Cerebellum (tissue), 4 donors: ENCODE measurements at places on chromosomes 2 and 18.

DNA sequence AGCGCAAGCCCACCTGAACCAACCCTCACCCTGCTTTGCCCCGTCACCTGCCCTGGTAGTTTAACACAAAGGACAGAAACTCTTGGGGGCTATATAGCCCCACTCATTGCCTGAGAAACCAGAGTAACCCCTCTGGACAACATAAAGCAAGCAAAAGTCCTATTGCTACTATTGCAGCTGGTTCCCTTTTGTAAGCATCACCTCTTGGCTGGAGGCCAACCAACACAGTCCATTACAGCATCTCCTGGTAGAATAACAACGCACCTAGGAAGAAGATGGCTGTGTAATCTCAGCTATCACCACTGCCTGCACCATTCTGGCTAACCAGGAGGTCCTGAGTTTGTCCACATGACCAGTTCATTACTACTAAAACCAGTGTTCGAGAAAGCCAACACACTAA, 36.4 kb downstream of the FLACC1 start:
- no peak for DNase-seq

- DNase-seq = no peak
Observed at GRCh38 chr2:225296951-225297350, 102.6 kb upstream of the NYAP2 start.

DNA sequence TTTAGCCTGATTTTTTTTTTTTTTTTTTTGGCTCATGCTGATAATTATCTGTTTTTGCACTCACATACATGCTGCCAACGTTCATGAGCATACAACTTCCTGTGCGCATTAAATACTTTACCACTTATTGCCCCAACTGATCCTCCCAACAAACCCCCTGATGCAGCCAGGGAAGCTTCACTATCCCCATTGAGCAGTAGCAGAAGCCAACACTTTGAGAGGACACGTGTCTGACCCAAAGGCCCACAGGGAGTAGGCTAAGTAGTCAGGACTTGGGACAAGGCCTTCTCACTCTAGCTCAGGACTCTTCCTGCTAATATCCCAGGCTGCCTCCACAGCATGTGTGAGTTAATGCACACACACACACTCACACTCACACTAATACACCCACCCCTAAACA, 36.2 kb upstream of the MAT2A start:
- DNase-seq = no peak

GRCh38 chr18:62030091-62030985, 137.5 kb upstream of the RNF152 start:
- DNase-seq = no peak

- DNase-seq = no peak
Observed at GRCh38 chr2:38702413-38702812, 36.5 kb downstream of the GALM start.

DNA sequence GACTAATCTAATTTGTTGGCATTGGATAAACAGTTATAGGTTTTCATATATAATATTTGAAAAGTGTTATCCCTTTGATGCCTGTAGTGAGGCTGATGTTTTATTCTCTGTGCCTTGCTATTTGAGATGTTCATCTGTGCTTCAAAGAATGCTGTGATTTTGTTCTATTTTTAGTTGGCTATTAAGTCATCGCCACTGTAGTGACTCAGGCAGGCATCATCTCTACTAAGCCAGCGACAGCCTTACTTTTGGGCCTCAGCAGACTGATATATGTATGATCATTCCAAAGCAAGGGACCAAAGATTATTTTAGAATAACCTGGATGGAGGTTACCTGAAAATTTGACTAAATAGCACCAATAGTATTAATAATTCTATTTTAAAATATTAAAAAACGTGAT, 1674.5 kb upstream of the NXPH2 start:
- DNase-seq = peak; percentile 4

DNA sequence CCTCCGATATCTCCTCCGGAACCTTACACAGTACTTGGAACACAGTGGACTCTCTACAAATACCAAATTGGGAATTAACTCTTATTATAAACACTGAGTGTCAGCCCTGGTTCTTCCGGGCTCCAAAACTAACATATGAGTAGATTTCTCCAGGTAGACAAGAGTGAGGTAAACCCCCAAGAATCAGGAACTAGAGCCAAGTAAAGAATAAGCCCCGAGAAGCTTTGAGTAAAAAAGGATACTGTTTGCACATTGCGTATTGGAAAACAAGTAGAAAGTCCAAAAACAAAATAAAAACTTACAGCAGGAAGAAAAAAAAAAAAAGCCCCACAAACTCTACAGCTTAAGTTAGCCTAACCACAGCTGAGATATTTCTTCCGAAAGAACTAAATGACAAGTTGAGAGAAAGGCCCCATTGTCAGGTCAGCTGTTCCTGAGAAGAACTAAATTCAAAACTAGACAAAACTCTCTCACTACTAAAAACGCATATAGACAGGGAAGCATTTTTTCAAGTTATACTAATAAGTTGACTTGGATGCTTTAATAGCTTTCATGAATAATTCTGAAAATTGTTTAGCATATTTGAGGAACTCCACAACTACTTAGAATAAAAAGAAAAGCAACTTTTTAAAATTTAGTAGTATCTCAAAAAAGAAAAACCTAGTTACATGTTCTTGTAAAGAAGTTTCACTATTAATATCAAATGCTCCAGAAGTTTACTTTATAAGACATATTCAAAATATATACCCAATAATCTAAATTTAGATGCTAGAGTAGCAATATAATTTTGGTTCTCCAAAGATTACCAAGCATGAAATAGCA, 4.3 kb upstream of the HAAO start:
- DNase-seq = no peak

- no peak for DNase-seq
Observed at GRCh38 chr18:22604986-22605421, 187.3 kb upstream of the CTAGE1 start.

DNA sequence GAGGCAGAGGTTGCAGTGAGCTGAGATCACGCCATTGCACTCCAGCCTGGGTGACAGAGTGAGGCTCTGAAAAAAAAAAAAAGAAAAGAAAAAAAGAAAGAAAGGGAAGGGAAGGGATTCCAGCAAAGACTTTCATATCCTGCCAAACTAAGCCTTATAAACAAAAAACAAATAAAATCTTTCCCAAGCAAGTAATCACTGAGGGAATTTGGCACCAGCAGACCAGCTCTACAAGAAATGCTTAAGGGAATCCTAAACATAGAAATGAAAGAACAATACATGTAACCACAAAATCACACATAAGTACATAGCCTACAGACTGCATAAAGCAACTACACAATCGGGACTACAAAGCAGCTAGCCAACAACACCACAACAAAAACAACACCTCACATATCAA, 79.1 kb downstream of the TRABD2A start:
- no peak for DNase-seq

- DNase-seq = no peak
Observed at GRCh38 chr2:11535899-11536344, 2.1 kb downstream of the GREB1 start.

DNA sequence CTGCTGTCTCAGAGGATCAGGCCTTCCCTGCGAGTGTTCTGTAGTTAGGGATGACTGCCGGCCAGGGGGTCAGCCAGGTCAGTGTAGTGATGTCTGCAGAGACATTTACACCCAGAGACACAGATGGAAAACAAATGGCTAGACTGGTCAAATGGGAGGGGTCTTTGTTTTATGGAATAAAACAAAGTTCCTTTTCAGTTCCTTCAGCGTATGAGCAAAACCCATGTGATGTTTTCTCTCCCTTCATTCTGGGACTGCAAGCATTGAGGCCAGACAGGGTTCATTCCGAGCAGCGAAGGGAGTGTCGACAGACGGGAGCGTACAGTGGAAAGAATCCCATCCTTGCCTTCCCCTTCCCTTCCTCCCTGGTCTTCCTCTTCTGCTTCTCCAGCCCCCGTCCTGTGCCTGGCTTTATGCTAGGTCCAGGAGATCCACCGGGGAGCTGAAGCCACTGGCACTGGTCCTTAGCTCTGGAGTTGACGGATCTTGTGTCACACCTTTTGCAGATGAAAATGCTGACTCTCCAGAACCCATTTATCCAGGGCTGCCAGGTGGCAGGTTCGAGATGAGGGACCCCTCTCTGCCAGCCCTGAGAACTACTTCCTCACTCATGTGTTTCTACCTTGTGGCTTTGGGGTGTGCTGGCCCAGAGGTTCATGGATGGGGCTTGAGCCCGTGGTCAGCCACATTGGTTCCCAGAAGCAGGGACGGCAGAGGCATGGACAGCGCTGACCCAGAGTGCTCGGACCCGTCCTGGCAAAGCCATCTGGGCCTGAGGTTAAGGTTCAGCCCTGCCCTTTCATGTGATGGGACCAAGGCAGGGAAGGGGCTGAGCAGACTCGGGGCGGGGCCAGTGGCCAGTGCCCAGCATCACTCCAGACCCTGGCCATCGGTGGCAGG, 24.2 kb downstream of the ITGB1BP1 start:
- no peak for DNase-seq

GRCh38 chr18:60050821-60051220, 151.0 kb downstream of the PMAIP1 start:
- no peak for DNase-seq

GRCh38 chr2:215503381-215503780, 67.5 kb upstream of the FN1 start:
- DNase-seq = no peak

GRCh38 chr2:174731546-174731945, 32.7 kb downstream of the CHRNA1 start:
- no peak for DNase-seq

DNA sequence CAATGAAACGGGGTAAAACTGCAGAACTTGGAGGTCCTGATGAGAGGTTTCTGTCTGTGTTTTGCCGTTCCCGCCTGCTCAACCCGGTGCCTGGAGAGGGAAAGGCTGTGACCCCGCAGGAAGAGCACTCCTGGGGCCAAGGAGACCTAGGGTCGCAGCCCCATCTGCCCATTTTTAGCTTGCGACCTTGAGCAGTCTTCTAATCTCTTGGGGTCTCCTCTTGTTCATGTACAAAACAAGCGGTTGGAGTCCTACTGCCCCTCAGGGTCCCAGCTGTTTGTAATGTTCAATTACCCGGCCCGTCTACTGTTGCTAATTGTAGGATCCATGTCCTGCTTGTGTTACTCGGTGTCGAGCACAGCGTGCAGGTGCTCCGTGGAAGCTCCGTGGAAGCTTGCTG, 104.5 kb downstream of the PTGR3 start:
- no peak for DNase-seq

DNA sequence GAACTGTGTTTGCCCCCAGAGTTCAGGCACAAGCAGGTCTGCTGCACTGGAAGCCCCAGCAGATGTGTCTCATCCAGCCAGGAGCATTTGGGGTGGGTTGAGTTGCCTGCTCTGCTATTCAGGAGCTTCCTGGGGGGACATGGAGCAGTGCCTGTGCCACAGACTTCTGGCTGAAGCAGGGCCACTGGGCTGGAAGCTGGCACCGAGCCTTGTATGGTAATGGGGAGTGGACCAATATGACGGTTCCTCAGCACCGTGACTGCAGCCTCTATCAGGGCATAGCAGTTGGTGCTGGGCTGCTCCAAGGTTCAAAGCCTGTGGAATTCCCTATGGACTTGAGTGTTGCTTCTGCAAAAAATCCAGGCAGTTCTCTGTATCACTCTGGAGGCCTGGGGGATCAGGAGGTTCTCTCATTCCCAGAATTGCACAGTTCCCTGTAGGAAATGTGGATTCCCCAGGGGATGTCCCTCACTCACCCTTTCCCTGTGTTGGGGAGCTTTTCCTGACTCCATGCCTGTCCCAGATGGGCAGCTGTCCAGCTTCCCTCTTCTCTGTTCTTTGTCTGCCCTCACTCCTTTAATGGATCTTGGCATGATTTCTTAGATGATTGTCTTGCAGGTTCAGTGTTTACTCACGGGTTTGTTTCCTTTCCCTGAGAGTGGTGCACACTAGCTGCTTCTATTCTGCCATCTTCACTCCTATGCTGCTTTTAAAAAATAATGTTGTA, 37.2 kb upstream of the THSD7B start:
- no peak for DNase-seq

DNA sequence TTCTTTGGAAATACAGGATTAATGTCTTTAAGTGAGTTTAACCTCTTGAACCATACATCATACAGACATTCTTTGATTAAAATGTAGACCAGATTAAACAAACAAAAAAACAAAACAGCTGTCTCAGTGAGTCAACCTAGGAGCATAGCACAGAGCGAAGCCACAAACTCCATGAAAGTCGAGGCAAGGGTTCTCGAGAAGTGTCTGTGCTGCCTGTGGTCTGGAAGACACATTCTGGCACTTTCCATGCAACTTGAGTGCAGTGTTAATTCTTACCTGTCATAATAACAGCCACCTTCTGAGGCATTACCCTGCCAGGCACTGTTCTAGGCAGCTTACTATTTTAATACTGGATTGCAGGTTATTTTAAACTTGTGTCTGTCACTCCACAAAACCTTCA, 435.5 kb upstream of the MMADHC start:
- DNase-seq = no peak

GRCh38 chr2:36511858-36512603, 85.9 kb downstream of the FEZ2 start:
- no peak for DNase-seq

- no peak for DNase-seq
Observed at GRCh38 chr18:54616220-54616848, 25.3 kb downstream of the DYNAP start.

DNA sequence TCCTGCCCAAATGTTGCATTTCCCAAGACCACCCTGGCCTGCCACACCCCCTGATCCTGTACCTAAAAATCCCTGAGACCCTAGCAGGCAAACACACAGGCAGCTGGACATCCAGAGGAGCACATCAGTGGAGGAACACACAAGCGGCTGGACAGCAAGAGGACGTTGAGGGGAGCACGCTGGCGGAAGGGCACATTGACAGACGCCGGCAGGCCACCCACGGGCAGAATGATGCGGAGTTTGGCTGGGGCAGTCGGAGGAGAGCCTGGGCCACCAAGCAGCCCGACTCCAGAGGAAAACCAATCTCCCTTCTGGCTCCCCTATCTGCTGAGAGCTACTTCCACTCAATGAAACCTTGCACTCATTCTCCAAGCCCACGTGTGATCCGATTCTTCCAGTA, 47.7 kb downstream of the EMX1 start:
- DNase-seq = no peak

DNA sequence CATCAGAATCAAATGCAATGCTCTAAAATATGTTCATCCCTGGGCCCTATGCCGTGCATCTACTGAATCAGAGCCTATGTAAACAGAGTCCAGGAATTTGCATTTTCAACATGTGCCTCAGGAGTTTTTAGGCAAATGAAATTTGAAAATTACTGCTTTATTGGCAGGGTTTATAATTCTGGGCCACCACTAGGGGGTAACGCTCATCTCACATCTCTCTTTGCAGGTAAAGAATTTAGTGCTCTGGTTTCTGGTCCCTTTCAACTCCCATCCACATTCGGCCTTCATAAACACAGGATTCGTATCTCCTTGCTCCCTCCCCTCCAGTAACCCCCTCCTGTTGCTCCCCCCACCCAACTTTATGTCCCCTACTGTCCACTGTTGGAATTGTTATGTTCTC, 49.3 kb downstream of the LYPD6B start:
- no peak for DNase-seq

GRCh38 chr2:3435445-3435844, 56.0 kb downstream of the TRAPPC12 start:
- DNase-seq = no peak

GRCh38 chr18:40375837-40376236, 1579.2 kb upstream of the PIK3C3 start:
- no peak for DNase-seq

GRCh38 chr2:150608341-150608740, 120.9 kb upstream of the RND3 start:
- DNase-seq = no peak
